ENCODE measurements at places on chromosomes 2 and 18.
A peak's percentile ranks its signal among the peaks of the same experiment; 100 is the strongest.

GRCh38 chr18:8871489-8871888, 166.1 kb downstream of the MTCL1 start:
- no peak for DNase-seq

GRCh38 chr2:162065767-162066166, 8.2 kb downstream of the DPP4 start:
- DNase-seq: no peak

- no peak for DNase-seq
These were observed 1304.9 kb downstream of the DSC3 start for GRCh38 chr18:29737620-29738019.

GRCh38 chr18:45059695-45060094, 379.0 kb downstream of the SETBP1 start:
- DNase-seq: no peak

- no peak for DNase-seq
These were observed 378.5 kb upstream of the ID2 start for GRCh38 chr2:8303322-8303832.

- peak; percentile 8 for DNase-seq
These were observed 253.4 kb downstream of the ETAA1 start for GRCh38 chr2:67650291-67651133.

DNA sequence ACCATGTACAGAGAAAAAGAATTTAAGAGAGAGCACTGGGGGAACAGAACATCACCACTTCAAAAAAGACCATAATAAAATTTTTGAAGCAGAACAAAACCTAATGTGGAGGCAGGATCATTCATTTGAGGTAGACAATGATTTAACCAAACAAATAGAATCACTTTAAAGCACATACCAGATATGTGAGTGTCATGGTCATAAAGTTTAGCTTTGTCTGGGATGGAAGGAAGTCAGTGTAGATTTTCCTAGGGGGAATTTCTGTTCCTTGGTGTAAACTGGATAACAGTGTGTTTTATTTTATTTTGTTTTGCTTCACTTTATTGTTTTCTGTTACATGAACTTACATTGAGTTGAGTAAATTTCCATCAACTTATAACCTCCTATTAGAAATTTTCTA, 120.8 kb downstream of the CRIM1 start:
- no peak for DNase-seq

DNA sequence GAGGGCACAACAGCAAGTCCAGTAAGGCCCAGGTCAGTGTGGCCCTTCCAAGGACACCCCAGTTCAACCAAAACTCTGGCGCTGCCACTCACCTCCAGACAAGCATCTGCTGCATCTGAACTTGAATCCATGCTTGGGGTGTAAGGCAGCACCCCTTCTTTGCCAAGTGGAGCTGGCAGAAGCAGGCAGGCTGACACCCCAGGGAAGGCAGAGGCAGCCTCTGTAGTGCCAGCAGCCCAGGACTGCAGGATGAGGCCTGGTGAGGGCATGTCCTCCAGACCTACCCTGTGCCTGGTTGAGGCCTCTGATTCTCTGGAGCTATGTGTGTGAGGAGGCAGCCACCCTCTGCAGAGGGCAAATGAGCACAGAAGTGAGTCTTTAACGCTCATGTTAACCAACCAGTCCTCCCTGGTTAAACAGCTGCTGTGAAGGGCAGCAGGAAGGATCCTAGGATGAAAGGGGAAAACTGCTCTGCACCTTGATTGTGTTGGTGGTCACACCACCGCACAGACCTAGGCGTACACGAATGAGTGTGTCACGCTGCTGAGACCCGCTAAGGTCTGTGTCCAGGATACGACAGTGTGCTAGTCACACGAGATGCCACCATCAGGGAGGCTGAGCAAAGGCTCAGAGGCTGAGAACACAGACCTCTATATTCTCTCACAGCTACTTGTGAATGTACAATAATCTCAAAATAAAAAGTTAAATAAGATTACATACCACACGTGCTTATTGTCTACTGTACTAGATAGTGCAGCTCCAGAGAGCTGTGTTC, 2.2 kb downstream of the PARD6G start:
- DNase-seq: no peak

DNA sequence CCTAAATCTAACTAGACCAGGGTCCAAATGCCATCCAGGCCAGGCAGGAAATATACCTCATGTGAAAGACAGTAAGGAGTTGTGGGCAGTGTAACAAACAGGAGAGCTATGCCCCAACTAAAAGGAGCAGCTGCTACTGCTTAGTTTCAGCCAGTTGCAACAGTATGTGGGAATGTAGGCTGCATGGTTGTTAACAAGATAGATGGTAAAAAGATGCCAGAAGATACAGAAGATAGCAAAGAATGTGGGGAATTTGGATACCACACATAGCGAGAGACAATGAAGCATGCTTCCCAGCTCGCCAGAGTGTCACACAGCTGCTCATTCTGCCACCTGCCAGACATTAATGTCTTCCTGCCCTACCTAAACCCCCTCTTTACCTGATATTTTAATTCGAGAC, 39.4 kb upstream of the CYBRD1 start:
- no peak for DNase-seq

GRCh38 chr2:17540813-17541530, 476 bp downstream of the VSNL1 start:
- DNase-seq: no peak

GRCh38 chr2:31136732-31137131, 1.5 kb downstream of the GALNT14 start:
- no peak for DNase-seq

- DNase-seq: no peak
These were observed 14.0 kb downstream of the TMEM247 start for GRCh38 chr2:46493241-46493970.

DNA sequence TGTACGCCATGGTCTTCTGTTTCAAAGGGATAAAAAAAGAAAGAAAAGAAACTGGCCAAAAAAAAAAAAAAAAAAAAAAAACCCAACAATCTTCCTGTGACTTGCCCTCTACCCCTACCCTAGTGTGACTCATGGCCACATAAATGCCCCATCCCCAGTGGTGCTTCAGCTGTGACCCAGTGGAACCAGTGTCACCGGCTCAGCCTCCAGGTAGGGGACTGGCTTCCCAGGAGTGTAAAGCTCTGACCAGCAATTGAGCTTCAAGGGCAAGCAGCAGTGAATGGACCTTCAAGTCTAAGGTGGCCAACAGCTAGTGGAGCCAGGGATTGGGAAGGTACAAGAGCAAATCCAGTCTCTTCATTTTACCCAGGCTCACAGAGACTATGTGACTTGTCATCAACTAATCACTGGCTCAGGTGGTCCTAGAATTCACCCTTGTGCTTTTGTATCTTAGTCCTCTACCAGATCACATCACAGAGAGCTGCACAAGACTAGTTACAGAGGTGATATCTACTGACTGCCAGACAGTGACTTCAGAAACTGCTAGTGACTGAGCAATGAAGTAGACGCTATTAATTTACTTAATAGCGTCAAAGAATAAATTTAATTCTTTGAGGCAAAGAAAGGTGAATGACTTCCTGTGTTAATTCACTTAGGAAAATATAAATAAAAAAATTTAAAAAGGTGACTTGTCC, 1.3 kb upstream of the TGFBRAP1 start:
- no peak for DNase-seq

DNA sequence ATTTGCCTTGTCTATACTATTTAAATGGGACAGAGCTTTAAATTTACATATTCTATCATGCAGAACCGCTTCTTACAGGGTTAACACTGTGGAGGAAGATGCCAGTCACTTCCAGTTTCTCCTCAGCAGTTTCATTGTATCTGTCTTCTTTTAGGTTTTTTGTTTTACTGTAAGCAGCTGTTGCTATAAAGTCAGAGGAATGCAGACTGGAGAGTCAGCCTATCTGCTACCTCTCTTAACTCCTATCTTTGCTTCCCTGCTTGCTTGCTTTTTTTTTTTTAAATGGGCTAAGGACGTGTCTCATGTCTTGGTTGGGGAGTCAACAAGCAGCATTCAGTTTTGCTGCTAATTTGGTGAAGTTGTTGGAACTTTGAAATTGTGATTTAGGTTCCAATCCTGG, 8.9 kb downstream of the EPC2 start:
- no peak for DNase-seq

DNA sequence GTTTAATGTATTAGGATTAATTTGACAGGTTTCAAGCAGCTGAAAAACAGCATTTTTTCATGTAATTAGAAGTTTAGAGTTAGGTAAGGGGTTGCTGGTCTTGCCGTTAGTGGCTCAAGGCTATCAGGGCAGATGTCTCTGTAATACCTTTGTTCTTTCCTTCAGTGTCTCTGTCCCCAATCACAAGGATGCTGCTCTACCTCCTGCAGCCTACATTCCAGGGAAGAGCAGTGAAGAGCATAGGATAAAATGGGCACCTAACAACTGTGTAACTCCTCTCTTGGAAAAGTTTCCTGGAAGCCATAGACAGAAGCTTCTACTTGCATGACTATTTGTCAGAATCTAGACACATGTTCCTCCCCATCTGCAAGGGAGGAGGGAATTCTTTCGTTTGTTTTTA, 9.4 kb upstream of the SERPINB7 start:
- DNase-seq: no peak

DNA sequence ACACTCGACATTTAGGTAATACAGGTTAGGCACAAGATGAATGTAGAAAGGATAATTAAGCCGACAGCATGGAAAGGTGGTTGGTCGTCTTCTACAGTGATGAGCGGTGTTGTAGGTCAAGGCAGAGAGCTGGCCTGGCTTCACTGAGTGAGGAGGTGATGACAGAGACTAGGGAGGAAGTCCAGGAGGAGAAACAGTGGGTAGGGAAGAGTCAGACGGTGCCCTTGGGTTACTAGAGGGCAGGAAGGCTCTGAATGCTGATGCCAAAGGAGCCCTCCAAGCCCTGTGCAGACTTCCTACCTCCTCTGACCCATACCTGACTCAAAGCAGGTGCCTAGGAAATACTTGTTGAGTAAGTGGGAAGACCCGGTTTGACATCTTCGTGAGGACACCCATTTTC, 100.8 kb downstream of the ITGB1BP1 start:
- DNase-seq: no peak

GRCh38 chr18:59814891-59815290, 84.9 kb upstream of the PMAIP1 start:
- DNase-seq: no peak

DNA sequence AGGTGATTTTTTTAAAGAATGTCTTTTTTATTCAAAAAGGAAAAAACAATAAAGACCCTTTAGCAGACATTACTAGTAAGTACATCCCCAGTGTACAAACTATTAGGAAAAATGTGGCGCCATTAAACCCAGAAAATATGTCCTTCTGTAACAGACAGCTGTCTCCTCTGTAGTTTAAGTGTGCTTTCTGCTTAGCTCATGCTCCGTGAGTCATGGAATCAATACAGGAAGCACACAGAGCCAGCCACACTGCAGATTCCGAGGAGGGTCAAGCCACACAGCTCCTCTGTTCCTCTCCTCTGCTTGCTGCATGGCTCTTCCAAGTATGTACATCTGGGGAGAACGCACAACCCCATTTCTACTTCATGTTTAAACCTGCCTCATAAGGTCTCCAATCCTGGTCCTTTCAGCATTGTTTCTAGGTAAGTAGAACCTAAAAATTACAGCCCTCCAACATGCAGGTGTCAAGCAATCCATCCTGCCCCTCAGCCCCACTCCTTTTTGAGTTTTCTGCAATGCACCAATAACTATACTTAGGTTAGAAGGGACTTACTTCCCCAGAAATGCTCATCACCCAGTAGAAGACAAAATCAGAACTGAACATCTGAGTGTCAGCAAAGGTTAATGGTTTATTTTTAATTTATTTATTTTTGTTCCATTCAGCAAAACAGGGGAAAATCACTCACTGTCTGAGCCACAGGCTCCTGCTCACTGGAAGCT, 37.5 kb downstream of the ACVR1 start:
- DNase-seq: peak; percentile 58

- DNase-seq: no peak
These were observed 197.5 kb downstream of the IRS1 start for GRCh38 chr2:226601881-226602662.

Measured in NCI-H1105 treated with DMSO at 0.1 percent for 48 hours (cell line).